ENCODE measurements at places on chromosomes 1 and 21. TPM values are rescaled to one million over a fixed set of nuclear protein-coding genes. Genes with fewer than 3 reads are reported as not detected.

DNA sequence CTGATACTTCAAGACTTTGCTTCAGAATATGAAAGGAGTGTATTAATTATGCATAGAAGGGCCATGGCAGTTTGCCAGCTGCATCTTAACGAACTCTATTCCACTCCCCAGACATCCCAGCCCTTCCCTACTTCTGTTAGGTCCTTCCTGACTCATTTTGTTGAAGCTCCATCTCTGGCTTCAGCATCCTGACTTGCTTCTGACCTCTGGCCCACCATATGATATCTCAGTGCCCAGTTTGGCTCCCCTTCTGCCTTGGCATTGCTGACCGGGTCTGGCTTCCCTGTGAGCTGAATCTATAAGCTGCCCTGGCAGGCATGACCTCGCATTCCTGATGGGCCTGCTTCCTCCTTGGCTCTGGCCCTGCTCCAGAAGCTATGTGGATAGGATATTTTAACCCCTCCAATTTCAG lies 27.6 kb upstream of the ARHGAP29 start:
- DNase-seq: no peak

- no peak for DNase-seq
Measured at GRCh38 chr1:93839307-93839706, 39.7 kb downstream of the DNTTIP2 start.

DNA sequence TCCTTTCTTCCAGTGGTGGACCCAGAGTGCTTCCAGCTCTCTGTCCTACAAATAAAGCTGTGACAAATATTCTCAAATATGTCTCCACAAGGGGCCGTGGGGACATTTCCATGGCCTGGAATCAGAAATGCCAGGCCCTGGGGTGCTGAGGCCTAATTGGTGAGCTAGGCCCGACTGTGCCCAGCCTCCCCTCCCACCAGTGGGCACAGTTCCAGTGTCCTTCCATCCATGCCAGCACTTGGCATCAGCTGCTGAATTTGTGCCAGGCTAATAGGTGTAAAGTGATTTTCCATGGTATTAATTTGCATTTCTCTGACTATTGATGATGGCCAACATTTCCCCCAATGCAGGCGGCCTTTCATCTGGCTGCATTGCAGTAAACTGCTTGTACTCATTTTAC lies 48.5 kb upstream of the B3GALT5 start:
- DNase-seq: no peak

DNA sequence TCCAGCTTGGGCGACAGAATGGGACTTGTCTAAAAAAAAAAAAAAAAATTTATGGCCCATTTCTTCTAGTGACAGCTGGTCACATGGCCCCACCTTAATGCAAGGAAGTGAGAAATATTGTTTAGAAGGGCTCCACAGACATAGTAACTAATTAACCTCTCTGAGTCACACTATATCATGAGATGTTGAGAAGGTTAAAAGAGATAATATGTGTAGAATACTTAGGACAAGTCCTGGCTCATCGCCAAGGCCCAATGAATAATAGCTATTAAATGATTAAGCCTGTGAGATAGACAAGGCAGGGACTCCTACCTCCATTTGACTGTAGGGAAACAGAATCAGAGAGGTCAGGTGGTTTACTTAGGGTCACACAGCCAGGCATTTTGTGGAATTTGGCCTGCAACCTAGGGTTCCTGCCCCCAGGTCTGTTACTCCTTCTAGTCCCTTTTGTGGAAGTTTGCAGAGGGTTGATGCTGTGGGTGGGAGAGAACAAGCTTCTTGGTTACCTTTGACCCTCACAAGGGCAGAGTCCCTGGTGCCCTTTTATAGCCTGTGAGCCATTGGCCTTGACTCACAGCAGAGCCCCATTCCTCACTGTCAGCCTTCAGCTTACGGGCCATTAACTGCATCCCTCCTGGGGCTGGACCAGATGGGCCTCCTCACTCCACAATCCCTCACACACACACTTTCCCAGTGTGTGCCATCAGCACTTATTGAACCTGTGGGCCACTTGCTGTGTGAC lies 48.5 kb downstream of the OPRD1 start:
- DNase-seq: peak; percentile 34

- DNase-seq: no peak
Measured at GRCh38 chr1:231808990-231809389, 182.4 kb downstream of the DISC1 start.

DNA sequence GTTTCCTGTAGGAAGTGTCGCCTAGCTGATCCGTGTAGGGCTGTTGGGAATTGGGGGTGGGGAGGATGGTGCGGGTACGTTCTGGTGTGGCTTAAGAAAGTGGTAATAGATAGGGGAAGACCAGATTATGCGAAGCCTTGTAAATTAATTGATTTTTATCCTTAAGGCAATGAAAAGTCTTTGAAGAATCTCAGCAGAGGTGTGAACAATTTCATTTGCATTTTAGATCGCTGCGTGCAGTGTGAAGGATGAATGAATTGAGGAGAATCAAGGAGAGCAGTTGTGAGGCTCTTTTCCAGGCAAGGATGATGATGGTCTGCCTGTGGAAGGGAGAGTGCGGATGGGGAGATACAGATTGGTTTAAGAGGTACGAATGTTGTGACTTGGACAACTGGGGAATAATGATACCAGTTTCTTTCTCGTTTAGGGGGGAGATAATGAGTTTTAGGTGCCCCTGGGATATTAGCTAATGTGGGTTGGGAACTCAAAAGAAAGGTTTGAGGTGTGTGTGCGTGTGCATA lies 813 bp upstream of the DEDD start:
- DNase-seq: no peak

DNA sequence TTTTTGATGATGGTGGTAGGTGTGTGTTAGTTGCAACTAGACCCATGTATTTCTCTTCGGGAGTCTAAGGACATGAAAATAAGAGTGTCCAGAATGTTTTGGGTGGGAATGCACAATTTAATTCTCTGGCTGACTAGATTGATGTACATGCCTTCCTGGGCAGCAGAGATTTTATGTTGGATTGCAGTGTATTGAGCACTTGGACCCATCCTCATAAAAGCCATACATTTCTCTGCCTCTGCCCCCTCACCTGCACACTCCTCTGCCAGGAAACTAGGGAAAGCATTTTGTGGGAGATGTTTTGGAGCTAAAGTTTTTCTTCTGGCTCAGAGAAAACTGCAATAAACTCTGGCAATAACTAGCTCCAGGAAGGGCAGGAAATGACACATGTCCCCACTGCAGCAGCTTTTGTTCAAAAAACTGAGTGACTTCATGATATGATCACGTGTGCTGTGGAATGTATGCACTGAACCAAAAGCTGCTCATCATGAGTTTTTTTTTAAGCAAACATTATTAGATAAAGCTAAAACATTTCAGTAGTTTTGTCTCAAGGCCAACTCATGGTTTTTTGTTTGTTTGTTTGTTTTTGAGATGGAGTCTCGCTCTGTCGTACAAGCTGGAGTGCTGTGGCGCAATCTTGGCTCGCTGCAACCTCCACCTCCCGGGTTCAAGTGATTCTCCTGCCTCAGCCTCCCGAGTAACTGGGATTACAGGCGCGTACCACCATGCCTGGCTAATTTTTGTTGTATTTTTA lies 17.6 kb downstream of the RIT1 start:
- DNase-seq: no peak

- DNase-seq: no peak
Measured at GRCh38 chr1:243394601-243395464, 139.0 kb downstream of the SDCCAG8 start.

- no peak for DNase-seq
Measured at GRCh38 chr1:150762552-150762951, 3.0 kb downstream of the CTSS start.

DNA sequence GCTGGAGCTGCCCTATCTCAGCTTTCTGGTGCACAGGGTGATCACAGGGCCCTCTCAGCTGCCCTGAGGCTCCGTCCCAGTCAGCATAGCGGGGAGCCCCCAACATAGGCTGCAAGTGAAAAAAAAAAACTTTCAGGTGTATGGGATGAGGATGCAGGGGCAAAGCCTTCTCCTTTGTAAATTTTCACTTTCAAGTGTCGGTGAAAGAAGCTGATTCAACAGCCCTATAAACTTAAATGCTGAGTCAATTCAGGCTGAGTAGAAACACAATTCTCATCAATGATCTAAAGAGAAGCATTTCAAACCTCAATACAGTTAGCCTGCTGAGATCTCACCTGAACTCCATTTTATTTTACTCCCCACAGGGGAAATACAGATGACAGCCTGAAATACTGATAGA lies 171.2 kb downstream of the SEC16B start:
- no peak for DNase-seq

DNA sequence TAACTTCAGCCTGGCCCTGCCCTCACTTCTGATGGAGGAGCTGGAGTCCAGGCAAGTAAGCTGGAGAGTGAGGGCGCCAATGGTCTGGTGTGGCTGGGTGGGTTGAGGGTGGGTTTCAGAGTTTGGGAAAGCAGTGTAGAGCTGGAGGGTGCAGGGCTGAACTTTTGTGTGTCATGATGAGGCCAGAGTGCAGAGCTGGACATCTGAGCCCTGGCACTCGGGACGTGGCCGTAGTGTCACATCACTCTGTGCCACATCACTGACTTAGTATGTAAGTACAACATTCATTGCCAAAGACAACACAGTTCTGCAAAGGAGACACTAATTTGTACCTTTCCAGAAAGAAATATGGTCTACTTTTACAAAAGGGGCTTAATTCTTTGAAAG lies 15.8 kb downstream of the SPATA46 start:
- DNase-seq: no peak

DNA sequence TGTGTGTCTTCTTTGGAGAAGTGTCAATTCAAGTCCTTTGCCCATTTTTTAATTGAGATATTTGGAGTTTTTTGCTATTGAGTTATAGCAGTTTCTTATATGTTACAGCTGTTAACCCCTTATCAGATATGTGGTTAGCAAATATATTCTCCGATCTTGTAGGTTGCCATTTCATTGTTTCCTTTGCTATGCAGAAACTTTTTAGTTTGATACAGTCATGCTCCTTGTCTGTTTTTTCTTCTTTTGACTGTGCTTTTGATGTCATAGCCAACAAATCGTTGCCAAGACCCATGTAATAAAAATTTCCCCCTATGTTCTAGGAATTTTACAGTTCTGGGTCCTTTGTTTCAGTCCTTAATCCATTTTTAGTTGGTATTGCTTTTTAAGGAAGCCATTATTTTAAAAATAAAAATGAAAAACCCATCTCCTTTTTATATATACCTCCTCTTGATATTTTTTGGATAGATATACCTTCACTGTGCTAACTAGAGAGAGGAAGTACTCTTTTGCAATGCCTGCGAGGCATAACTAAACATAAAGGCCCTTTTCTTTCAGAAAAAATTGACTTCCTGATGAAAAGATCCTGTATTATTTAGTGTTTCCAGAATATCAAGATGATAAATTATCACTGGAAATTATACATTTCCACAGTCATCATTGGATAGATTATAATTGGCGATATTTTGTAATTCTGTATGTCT lies 127.8 kb downstream of the HS2ST1 start:
- no peak for DNase-seq

DNA sequence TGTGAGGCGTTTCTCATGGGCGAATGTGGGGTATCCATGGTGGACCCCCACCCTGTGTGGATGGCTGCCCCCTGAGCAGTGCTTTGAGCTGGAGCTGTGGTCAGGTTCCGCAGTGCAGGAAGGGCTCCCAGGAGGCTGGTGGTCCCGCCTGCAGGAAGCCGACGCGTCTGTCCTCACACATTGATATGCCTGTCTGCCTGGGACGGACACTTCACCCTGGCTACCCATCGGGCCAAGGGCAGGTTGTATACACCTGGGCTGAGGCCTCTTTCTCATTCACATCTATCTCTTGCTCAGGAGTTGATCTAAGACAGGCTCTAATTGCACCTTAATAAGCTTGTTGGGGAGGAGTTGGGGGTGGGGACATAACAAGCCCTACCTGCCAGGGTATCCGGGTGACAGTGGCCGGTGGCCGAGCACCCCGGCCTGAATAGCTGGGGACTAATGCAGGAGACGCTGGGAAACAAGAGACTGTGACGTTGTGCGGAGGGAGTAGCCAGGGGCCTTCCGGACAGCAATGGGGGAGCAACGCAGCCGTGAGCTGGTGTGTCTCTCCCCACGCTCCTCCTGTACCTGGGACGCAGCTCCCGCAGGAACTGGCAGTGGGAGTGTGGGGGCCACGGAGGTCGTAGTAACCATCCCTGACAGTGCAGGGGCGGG lies 21.7 kb downstream of the PDXK start:
- no peak for DNase-seq

- no peak for DNase-seq
Measured at GRCh38 chr1:93638307-93638847, 43.3 kb downstream of the BCAR3 start.

DNA sequence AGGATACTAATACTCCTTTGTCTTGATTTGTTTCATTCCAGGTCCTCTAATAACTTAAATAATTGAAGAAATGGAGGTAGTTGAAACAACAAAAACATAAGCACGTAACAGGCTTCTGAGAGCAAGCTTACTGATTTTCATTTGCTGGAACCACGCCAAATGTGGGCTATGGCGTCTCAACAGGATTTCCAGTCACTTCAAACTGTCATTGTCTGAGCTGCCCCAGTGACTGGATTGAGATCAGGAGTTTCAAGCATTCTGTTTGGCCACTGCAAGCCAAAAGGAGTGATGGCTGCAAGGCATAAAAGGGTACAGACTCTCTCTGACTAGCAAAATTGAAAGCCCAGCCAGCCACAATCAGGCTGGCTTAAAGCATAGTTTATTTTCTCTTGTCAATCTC lies 289.9 kb downstream of the DPYD start:
- DNase-seq: no peak

DNA sequence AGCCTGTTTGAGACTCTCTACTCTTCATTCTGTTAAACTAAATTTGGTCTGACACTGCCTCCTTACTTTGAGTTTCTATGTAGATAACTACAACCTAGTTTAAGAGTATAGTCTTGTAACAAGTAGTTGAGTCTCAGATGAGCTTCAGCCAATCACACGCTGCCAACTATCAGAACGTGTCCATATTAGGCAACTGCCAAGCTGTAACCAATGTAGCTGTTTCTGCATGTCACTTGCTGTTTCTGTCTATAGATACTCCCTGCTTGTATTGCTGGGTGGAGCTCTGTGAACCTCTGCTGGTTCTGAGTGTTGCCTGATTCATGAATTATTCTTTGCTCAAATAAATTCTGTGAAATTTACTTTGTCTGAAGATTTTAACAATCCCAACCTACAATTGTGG lies 452.6 kb upstream of the NR5A2 start:
- no peak for DNase-seq

DNA sequence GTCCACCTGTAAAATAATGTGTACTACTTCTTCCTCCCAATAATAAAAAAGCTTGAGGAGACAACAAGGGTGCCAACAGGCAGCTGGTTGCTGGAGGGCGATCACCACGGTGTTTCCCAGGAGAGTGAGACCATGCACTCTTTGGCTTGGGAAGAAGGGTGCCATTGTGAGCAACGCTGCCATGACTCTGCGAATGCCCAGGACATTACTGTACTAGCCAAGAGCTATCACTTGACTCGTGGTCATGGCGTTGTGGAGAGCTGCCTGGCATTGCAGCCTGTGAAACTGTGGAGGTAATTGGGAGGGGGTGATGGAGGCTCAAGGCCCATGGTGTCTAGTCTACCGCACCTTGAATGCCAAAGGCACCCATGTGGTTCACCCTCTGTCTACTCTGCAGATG lies 14.6 kb upstream of the PRMT2 start:
- DNase-seq: no peak

CD84 gene
- total RNA-seq: 6.2 TPM

NGF gene
- total RNA-seq: 0.25 TPM

LYPD8 gene
- total RNA-seq: 366 TPM

CSF1 gene
- total RNA-seq: 20.2 TPM

FMO5 gene
- total RNA-seq: 65.9 TPM

WLS gene
- total RNA-seq: 126 TPM

AGBL4 gene
- total RNA-seq: not detected

HAO2 gene
- total RNA-seq: not detected

ZFP69 gene
- total RNA-seq: 2.6 TPM

SPTA1 gene
- not detected for total RNA-seq

AGO1 gene
- 23.7 TPM for total RNA-seq

NUP210L gene
- total RNA-seq: not detected

PDZK1 gene
- 22.6 TPM for total RNA-seq
